NCI-H2081 (cell line): ENCODE measurements at places on chromosomes 12 and 14.

DNA sequence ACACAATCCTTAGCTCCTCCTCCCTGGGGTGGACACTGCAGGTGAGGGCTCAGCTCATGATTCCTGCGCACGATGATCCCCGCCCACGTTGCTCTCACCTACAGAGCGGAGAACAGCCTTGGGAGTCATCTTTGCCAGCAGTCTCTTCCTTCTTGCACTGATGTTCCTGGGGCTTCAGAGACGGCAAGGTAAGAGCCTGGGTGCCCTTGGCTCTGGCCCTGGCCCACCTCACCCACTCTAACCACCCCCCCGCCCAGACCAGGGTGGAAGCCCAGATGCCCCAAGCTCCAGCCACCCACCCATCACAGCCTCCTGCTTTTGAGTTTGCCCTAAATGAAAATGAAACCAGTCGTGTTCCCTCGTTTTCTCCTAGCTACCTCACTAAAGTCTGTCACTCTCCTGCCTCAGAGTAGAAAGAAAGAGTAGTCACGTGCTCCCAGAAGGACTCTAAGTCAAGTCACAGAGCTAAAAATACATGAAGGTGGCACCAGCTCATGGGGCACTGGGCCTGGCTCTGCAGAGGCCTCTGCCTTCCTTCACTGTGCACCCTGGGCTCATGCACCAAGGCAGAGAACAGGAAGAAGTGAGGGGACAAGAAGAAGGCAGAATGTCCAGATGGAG lies 9.0 kb downstream of the TAPBPL start:
- DNase-seq: no peak

GRCh38 chr12:120909633-120910298 lies 5.6 kb upstream of the SPPL3 start:
- no peak for DNase-seq

- DNase-seq: peak; percentile 92
Observed at GRCh38 chr14:55454264-55455002, 14.0 kb upstream of the TBPL2 start.

GRCh38 chr12:68978678-68979077 lies 45.7 kb upstream of the CPM start:
- no peak for DNase-seq

DNA sequence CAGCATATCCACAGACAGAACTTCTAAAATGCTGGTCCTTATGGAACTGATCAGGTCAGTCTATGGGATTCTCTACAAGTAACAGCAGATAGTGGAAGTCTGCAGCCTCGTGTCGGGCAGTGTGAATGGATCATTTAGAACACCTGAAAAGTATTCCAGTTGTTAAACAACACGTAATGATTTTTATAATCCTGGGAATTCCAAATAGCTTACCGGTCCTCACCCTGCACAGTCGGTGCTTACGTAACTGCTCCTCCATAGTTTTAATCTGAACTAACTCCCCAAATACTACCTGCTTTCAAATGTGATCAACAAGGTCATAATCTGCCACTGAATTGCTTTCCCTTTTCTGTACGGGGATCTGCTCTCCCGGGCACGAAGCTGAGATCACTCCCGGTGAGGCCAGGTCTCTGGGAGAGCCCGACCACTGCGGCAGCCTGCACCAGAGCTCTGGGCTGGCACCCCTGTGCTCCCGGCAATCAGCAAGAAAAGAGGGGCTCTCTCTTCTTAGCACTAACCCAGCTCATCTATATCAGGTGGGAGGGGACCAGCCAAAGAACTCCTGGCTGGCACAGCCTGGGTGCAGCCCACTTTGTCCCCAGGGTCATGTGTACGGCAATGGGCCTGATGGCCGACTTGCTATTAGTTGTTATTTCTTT lies 157.0 kb downstream of the FOXN3 start:
- no peak for DNase-seq

DNA sequence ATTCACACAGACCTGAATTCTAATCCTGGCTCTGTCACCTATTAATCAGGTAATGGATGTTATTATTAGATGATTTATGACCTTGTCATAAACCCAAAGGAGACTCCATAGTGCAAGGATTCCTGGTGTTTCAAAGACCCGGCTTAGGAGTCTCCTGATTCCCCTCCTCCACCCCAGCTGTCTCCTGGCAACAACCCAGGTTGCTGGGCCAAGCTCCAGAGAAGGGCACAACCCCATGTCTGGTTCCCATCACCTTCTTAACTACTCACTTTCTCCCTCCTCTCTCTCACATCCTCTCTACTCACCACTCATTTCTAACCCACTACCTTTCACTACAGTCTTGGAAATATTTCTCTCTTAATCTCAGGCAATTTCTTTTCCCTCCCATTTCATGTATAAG lies 41.6 kb downstream of the RHOJ start:
- no peak for DNase-seq

DNA sequence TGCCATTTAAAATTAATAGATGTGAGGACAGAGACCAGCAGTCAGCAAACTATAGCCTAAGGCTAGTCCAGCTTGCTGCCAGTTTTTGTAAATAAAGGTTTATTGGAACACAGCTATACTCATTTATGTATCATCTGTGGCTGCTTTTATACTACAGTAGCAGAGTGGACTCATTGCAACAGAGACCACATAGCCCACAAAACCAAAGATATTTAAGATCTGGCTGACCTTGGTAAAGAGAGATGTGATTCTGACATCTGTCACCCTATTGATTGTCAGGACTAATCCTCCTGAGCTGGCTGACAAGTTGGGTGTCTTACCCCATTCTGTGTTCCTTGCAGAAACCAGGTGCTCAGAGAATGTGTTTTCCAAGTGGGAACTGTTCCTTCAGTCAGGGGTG lies 99.9 kb downstream of the BEGAIN start:
- no peak for DNase-seq

DNA sequence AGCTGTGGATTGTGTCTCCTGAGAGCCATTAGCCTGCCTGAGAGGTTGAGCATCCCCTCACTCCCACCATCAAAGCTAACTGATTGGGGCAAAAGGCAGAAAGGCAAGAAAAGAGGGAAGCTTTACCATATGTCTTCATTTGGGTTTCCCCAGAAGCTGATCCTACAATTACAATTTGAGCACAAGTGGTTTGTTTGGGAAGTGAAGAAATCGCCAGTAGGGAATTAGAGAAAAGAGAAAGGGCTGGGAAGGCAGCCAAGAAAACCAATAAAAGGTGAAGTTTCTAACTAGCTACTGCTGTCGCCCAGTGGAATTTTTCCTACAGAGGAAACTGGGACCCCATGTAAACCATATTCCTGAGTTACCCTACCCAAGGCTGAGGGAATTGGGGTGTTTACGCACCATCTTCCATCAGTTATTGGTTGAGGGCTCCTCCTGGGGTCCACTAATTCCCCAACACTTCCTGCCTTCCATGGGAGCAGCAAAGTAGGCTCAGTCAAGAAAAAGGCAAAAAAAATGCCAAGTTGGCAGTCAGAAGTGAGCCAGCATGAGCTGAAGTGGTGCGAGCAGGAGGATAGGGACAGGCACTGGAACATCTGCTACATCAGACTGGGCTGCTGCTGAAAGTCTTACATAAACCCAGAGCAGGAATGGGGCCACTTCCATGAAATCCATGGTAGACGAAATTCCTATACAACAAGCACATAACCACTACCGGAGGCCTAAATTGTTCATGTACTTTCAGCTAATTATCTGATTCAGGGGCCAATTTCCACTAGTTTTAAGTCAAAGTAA lies 17.3 kb downstream of the KCNK10 start:
- no peak for DNase-seq

GRCh38 chr12:42585154-42585840 lies 4.2 kb downstream of the PRICKLE1 start:
- DNase-seq: no peak

GRCh38 chr14:56244138-56244789 lies 126.1 kb downstream of the PELI2 start:
- DNase-seq: no peak

DNA sequence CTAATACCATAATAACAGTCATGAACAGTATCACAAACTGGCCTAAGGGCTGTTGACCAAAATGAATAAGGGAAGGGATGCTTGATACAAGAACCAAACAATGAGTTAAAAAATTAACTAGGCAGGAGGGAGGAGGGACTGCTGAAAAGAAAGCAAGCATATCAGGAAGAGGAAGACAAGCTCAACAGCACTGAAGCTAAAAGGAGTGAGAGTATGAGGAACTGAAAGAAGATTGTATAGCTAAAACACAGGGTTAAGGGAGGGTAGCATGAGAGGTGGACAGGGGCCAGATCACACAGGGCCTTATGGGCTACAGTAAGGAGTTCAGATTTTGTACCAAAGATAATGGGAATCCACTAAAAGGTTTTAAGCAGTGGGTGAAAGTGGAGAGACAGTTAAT lies 34.1 kb downstream of the ITGA7 start:
- no peak for DNase-seq

- no peak for DNase-seq
Observed at GRCh38 chr12:27566159-27566558, 42.2 kb downstream of the PPFIBP1 start.

DNA sequence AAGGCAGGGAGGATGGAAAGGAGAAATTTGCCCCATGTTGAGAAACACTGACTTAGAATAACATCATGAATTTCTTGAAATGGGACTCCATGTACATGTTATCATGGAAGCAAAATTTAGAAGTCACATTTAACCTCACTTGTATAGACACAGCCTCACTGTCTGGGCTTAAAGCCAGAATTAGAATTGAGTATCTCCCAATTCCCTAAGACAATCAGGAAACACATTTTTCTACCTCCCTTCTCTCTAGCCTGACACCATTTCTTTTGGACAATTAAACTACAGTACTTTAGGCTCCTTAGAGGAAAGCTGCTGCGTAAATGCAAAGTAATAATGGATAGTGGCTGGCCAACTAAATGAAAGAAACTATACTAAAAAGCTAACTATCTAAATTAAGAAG lies 795.5 kb downstream of the C12orf50 start:
- DNase-seq: no peak

DNA sequence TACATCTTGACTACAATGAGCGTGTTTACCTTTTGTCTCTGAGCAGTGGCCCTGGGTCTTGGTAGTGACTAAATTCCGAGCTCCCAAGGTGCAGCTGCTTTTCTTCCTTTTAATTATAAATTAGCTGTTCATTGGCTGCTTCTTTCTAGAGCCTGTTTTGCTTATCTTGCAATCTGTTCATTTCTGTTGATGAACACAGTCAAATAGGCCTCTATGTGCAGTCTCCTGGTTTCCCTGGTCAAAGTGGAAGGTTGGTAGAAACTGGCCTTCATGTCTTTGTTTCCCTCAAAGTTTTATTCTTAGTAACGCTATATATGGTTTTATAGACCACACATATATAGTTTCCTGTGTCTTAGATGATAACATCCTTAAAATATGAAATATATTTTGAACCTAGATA lies 94.1 kb downstream of the DUSP16 start:
- DNase-seq: no peak

- DNase-seq: no peak
Observed at GRCh38 chr14:44529026-44529425, 21.9 kb upstream of the FSCB start.

DNA sequence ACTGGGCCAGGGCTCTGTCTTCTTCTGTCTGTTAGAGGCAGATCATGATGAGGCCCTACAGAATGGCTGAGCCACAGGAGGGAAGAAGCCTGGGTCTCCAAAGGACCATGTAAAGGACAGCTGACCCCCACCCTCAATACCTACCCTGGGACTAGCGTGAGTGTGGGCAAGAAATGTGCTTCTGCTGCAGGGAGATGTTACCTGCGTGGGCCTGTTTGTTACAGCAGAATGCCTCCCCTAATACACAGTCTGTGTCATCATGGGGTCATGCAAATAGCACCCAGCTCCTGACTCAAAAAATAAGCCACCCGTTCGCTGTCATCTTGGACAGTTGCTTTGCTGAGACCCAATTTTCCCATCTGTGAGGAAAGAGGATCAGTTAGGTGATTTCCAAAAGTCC lies 90.6 kb downstream of the CALM1 start:
- no peak for DNase-seq

GRCh38 chr12:78559886-78560285 lies 304.7 kb upstream of the SYT1 start:
- DNase-seq: no peak

- DNase-seq: no peak
Observed at GRCh38 chr14:95545515-95546168, 10.8 kb downstream of the GLRX5 start.

GRCh38 chr12:87849074-87849473 lies 180.1 kb downstream of the C12orf50 start:
- no peak for DNase-seq

DNA sequence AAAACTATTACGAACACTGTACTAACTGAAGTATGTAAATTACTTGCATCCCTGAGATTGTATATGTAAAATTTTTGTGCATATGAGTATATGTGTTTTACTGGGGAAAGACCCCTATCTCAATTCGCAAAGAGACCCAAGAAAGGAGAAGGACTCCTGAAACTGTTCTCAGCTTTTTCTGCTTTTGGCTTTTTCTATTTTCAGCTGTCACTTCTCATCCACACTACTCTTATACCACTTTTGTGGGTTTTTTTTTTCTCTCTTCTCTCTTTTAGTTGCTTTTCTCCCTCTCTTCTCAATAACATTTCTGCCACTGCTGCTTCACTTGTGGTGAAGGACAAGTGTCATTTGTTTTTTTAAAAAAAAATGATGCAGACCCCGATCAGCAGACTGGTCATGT lies 39.8 kb downstream of the NIN start:
- DNase-seq: no peak

- DNase-seq: no peak
Observed at GRCh38 chr14:51472881-51473280, 178.8 kb upstream of the FRMD6 start.

- no peak for DNase-seq
Observed at GRCh38 chr14:99791476-99792209, 1.6 kb upstream of the EML1 start.

- DNase-seq: no peak
Observed at GRCh38 chr14:52012635-52013034, 23.3 kb downstream of the RTRAF start.

DNA sequence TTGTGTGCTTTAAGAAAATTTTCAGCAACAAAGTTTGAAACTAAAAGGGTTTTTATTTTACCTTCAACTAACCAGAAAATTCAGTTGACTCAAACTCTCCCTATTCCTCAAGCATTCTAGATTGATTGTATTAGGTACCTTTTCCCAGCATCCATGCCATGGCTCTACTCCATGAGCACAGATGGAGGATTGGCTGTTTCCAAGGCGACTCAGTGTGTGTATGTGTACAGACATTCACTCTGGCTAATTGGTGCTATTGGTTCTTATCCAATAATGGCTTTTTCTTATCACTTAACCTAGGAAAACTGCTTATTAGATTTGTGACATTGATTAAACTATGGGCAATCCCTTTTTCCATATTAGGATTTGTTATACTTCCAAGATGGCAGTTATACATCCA lies 202.6 kb downstream of the ANO6 start:
- no peak for DNase-seq

DNA sequence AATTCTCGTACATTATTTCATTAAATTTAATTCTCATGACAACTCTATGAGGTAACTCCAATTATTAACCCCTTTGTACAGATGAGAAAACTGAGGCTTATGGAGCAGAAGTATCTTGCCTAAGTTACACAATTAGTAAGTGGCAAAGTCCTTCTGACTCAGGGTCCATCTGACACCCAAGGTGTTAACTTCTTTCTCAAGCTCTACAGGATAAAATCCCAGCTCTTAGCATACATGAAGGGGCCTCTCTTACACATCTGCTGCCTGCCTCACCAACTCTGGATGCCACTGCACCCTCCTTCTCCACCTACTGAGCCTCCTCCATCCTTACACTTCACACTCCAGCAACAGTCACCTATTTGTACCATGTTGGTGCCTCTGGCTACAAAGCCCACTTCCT lies 4.3 kb upstream of the KRT72 start:
- DNase-seq: no peak
